ENCODE measurements at places on chromosomes 2 and 18.

DNA sequence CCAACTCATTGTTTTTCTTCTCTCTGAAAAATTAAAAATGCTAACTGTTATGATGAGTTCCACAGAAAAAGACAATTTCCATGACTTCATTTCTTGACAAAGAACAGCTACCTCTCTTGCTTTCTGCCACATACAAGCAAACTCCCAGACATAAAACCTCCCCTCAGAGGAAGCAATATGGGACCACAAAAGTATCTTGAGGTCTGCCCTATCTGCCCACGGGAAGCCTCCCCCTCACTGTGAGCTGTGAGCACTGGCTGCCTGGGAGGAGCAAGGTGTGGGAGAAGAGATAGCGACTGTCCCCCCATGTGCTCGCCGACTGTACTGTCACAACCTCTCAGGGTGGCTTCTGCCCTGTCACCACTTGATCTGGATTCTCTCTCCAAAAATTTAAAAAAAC lies 69.7 kb upstream of the NRP2 start:
- DNase-seq, result no peak

DNA sequence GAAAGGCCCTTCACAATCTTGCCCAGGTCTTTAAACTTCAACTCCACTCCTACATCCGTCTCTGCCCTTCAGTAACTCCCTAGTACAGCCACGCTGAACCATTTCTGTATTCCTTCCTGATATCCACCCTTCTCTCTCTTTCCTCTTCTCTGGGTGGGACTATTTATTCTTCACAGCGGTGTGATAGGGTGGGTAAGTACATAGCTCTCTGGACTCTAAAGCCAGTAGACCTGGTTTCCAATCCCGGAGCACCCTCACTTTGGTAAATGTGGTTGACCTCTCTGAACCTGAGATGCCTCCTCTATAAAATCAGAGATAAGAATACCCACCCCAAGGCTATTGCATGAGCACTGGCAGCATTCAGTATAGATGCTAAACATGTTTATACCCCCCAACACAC lies 86.7 kb downstream of the ATL2 start:
- no peak for DNase-seq

- DNase-seq, result no peak
Measured at GRCh38 chr2:226435146-226435545, 364.5 kb downstream of the IRS1 start.

DNA sequence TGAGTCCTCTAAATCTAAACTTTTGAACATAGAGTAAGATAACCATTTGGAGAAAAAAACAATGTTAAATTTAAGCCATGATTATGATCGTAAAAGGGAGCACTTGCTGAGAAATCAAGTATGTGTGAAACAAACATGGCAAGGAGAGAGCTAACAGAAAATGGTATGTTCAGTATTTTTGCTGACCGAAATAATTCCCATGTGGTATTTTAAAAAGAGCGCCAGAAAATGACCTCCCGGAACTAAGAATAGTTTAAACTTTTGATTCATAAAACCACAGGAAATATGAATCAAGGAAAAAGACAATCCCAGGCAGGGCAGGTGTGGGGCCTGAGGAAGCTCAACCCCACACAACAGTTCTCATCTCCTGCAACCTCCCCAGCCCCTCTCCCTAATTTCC lies 74.2 kb downstream of the DOCK10 start:
- DNase-seq, result no peak

GRCh38 chr2:217854684-217855420 lies 147.9 kb downstream of the TNS1 start:
- no peak for DNase-seq

DNA sequence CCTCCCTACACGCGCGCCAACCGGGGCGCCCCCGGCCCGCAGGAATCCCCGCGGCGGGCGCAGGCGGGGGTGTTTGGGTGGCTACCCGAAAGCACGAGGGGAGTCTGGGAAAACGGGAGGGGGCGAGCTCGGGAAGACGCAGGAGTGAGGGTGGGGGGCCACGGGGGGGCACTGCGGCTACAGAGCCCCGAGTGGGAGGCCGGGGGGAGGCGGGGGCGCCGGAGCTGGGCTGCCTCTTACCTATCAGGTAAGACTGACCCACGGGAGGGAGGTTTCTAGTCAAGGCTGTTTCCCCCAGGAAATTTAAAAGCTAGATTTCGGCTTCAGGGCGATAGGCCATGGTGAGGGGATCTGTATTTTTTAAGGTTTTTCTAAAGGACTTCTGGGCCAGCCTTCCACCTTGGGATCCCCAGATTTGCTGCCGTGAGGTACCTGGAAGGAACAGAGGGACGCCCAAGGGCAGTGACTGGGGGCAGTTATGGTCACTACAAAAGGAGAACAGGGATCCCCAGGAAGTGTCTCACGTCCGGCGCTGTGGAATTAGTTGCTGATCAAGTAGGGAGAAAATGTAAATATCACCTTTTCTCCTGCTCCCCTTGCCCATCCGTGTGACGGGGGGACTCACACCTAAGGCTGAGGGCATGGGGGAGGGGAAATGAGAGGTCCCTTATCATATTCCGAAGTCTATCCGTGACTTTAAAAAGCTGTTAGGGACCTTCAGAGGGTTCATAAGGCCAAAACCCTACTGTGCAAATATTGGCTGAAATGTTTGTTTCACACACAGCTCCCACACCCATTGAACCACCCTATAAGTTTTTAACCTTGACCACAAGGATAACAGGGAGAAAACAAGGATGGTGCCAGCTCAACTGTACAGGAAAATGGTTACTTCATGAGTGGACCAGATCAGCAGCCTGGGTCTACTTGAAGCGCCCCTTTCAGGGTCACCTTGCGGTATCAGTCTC lies 638 bp upstream of the IRS1 start:
- peak; percentile 12 for DNase-seq

GRCh38 chr2:209661286-209661894 lies 110.2 kb upstream of the UNC80 start:
- peak; percentile 5 for DNase-seq

GRCh38 chr2:237483018-237483731 lies 3.9 kb upstream of the MLPH start:
- DNase-seq, result no peak

- no peak for DNase-seq
Measured at GRCh38 chr2:152455738-152456137, 120.8 kb downstream of the FMNL2 start.

GRCh38 chr2:20023688-20024087 lies 11.2 kb upstream of the MATN3 start:
- DNase-seq, result no peak

DNA sequence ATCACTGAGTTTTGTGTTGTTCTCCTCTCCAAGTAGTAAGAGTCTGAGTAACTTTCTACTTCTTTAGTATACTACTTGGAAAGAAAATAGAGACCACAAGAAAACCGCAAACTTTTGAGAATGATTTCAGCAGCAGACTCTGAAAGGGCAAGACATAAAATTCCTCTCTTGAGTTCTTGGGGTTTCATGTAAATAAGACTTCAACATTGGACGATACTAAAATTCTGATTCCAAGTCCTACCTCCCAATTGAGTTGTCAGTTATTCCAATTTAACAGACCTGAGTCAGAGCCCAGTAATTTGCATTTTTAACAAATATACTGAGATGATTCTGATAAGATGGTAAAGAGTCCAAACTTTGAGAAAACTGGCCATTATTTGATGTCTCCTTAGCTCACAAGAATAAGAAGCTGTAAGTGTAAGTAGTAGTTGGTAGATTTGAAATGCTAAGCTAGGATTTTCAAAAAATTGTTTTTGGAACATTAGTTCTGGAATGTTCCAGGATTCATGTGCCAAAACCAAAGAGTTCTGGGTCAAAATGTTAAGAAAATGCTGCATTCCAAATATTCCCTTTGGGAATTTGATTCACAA lies 261.6 kb upstream of the SPOPL start:
- DNase-seq, result no peak

GRCh38 chr2:25309402-25309801 lies 32.3 kb downstream of the DNMT3A start:
- DNase-seq, result peak; percentile 62

GRCh38 chr18:73741946-73742345 lies 405.7 kb downstream of the FBXO15 start:
- DNase-seq, result no peak

DNA sequence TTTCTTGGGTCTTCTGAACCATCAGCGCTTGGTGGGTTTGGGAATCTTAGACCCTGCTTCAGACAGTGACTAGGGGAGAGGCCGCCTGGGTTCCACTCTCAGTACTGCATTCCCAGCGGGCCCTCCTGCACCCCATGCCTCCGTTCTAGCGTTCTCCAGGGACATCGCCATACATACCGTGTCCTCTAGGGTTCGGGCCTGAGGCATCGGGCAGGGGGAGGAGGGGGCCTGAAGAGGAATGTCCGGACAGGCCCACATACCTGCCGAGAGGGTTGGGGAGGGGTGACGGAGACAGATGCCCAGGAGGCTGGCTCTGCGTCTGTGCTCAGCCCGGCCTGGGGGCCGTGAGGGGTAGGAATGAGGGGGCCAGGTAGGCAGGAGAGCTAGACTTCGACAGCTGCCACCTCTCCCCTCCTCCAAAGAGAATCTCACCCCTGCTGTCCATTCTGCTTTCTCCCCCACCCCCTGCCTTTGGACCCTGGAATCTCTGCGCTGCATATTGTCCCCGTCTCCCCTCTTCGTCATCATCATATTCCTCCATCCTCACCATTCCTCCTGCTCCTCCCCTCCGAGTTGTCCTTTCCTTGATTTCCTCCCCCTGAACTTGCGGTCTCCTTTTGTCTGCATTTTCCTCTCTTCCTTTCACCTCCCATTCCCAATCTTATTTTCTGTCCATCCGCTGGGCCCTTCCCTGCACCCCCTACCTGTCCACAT lies 7.8 kb upstream of the WNT10A start:
- no peak for DNase-seq

- DNase-seq, result no peak
Measured at GRCh38 chr2:190670182-190670946, 21.5 kb downstream of the NAB1 start.

GRCh38 chr2:234703258-234703657 lies 206.4 kb upstream of the ARL4C start:
- no peak for DNase-seq

DNA sequence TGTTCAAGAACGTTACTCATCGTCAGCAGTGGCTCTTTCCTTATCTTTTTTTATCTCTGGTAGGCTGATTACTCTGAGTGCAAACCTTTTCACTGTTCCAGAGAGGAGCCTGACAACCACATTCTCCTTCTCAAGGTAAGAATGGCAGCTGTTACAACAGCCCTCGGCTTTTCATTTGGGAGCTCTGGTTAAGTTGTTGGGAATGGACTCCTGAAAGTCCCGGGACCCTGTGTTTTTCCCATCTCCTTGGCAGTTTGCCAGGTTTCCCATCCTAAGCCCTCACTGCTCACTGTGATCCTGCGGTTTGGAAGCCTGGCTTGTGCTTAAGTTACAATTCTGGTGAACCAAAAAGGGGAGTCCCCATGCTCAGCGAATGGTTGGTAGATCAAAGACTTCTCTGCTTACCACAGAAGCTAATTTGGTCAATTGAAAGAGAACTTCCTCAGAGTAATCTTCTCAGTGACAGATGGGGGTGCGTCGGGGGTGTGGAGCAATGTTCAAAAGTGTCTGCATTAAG lies 122.3 kb downstream of the LYPD6B start:
- peak; percentile 26 for DNase-seq

- DNase-seq, result no peak
Measured at GRCh38 chr2:184057910-184058309, 540.4 kb upstream of the ZNF804A start.

DNA sequence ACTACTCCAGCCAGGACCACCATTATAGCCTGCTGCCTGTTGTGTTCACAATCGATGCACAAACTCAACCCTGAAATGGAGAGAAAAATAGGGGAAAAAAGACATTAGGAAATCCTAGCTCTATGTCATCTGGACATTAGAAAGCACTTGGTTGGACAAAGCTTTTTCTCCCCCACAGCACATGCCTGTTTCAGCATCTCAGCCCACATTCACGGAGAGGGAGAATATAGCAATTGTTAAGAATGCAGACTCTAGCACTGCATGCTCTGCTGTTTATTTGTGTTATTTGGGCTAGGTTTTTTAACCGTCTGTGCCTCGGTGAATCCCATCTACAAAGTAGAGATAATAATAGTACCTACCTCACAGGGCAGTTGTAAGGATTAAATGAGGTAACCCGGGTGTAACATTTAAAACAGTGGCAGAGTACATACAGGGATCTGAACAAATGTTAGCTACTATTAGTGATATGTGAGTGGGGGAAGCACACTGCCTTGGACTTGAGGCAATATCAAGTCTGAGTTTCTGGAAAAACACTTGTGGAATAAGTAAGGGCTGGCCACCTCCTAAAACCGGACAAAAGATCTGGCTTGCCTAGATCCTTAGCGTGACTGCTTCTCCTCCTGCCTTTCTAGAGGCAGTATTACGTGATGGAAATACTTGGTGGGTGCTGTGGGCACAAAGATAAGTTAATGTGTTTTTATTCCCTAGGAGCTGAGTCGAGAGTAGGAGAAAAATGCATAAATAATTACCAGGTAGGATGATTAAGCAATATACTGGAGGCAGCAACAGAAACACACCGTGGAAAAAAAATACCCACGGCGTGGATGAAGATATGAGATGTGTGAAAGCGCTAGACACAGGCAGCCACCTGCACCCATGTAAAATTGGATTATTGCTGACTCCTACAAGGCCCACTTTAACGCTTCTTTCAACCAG lies 1.0 kb upstream of the PPP1CB start:
- DNase-seq, result no peak

- DNase-seq, result no peak
Measured at GRCh38 chr2:3960106-3960505, 256.7 kb downstream of the DCDC2C start.

DNA sequence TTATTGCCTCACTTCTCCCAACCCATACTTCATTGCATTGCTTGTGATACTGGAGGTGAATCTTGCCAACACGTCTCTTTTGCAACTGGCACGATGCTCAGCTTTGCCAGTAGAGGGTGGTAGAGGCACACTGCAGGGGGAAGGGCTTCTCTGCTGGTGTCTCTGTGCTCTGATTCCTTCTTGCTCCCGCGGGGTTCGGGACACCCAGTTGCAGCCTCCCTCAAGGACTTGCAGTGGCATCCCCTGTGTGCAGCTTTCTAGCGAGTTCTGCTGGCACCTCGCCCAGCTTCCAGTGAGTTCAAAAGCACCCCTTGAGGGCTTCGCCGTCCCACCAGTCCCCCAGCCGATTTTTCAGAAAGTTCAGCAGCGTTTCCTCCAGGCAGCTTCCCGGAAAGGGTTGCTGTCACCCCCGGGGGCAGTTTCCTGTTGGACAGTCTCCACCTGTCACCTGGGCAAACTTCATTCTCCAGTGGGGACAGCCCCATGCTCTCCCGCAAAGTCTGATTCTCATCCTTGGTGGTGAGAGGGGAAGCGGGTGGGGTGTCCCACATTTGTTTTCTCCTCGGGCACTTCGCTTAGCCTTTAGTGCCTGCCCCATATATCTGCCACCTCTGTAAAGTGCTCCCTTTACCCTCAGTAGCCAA lies 35.4 kb upstream of the EN1 start:
- peak; percentile 64 for DNase-seq

GRCh38 chr2:166157578-166157977 lies 29.8 kb upstream of the SCN1A start:
- DNase-seq, result no peak

DNA sequence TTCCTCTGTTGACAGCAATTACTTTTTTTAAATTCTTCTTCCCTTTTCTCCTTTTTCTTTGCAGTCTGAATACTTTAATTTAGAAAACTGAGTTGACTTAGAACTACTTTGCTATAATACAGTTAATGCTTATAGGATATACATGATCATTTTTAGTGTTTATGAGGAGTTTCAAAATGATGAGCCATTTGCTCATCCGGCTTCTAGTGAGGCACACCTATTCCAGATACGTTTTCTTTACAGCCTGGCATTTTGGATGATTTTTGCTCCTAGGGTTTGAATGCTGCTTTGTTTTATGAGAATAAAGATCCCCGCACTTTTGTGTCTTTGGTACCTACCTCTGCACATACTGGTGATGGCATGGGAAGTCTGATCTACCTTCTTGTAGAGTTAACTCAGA lies 52.8 kb downstream of the EIF5B start:
- no peak for DNase-seq
